ENCODE measurements at places on chromosomes 13 and 19.

DNA sequence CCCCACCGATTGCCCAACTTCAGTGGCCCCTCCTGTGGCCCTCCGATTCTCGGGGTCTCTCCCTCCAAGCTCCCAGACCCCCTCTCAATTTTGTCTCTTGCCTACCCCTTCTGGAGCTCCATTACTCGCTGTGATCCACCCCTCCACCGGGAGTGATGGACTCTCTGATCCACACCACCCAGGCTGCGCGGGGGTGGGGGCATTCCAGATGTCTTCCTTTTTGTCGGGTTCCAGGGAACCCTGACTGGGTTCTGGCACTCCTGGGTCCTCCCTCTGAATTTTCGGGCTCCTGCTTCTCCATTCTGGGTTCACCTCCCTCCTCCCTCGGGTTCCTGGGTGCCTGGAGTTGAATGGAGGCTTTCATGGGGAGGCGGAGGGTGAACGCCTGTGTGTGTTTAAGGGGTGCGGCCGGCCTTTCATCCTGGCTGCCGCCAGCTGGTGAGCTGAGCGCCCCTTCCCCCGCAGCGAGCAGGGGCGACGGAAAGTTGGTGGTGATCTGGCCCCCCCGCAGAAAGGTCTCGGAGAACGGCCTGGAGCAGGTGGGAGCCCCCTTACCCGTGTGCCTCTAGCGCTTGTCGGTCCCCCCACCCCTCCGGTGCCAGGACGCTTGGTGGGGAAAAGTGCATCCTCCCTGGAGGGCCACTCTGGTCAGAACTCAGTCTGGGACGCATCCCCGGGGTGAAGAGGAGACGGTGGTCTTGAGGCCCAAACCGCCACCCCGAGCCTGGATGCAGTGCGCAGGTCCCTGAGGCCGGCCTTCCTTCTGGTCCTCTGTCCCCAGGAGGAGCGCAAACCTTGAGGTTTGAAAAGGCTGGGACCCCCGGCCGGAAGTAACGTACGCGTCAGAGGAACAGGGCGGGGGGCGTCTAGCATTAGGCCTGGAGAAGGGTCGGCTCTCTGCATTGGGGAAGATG lies 1.6 kb downstream of the MISP3 start:
- DNase-seq: no peak

- no peak for DNase-seq
These were observed 1.6 kb downstream of the TNFSF9 start for GRCh38 chr19:6532244-6532999.

DNA sequence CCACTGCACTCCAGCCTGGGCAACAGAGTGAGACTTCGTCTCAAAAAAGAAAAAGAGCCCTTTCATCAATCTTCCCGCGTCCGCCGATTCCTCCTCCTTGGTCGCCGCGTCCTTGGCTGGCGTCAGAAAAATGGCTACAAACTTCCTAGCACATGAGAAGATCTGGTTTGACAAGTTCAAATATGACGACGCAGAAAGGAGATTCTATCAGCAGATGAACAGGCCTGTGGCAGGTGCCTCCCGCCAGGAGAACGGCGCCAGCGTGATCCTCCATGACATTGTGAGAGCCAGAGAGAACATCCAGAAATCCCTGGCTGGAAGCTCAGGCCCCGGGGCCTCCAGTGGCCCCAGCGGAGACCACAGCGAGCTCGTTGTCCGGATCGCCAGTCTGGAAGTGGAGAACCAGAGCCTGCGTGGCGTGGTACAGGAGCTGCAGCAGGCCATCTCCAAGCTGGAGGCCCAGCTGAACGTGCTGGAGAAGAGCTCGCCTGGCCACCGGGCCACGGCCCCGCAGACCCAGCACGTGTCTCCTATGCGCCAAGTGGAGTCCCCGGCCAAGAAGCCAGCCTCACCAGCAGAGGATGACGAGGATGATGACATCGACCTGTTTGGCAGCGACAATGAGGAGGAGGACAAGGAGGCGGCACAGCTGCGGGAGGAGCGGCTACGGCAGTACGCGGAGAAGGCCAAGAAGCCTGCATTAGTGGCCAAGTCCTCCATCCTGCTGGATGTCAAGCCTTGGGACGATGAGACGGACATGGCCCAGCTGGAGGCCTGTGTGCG lies 2.1 kb upstream of the MISP3 start:
- DNase-seq: no peak

DNA sequence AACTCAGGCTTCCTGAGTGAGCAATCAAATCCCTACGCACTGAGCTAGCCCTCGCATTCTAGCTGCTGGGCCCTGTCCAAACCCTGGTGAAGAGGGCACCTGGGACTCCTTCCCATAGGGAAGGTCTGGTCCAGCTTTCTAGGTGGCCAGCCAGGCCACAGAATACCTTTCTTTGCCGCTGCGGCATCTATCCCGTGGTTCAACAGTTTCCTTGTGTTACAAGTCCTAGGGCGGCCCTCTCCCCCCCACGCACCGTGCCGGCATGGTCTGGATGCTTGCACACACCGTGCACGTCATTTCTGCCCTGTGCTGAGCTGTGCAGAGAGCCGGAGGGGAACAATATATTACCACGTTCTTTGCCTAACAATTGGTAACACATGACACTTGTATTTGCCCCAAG lies 164.6 kb upstream of the TSHZ3 start:
- DNase-seq: no peak

DNA sequence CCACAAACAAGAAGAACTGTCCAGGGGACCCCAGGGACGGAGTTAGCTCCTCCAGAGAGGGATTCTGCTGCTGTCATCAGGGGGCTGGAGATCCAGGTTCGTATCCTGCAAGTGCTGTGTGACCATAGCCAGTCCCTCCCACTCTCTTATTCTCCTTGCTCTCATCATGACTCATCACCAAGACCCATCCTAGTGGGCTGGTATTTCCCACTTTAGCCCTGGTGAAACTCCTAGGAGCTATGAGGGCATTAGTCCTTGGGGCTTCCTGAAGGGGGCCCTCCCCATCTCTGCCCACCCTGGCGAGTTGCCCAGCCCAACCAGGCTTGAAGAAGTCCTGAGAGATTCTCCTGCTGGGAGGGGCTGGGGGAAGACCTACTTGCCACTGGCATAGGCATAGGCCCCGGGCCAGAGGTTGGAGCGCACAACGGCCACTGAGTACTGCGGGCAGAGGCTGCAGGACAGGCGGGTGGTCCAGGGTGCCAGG lies 7.5 kb upstream of the DMWD start:
- DNase-seq: no peak

DNA sequence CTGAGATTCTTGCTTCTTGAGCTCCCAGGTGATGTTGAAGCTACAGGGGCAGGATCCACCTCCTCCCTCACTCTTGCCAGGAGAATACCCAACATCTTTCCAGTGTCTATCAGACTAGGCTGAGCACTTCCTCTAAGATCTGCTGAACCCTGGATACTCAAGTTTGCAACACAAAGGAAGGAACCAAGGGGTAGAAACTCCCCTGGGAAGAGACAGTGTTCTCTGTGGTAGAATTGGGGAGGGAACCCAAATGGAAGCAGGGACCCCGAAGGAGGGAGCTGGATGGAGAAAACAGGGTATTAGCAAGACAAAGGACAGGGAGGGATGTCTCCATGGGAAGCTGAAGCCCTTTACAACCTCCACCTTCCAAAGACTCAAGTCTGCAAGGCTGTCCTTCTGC lies 117.6 kb downstream of the DNAJC15 start:
- DNase-seq: no peak

DNA sequence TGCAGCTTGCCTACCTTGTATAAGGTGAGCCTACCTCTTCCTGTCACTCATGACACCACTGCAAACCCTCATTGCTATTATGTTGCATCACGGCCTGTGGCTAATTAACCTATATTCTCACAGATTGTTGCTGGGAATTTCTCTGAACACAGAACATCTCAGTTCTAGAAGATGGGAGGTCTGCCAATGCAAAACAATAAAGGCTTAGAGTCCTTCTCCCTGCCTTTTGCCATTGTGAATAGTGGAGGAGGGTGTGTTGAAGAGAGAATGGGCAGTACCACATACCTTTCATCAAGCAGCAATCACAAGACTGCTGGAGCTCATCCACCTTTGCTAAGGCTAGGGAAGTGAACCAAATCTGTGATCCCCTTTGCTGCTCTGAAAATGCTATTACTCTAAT lies 34.4 kb downstream of the WDFY2 start:
- DNase-seq: no peak

DNA sequence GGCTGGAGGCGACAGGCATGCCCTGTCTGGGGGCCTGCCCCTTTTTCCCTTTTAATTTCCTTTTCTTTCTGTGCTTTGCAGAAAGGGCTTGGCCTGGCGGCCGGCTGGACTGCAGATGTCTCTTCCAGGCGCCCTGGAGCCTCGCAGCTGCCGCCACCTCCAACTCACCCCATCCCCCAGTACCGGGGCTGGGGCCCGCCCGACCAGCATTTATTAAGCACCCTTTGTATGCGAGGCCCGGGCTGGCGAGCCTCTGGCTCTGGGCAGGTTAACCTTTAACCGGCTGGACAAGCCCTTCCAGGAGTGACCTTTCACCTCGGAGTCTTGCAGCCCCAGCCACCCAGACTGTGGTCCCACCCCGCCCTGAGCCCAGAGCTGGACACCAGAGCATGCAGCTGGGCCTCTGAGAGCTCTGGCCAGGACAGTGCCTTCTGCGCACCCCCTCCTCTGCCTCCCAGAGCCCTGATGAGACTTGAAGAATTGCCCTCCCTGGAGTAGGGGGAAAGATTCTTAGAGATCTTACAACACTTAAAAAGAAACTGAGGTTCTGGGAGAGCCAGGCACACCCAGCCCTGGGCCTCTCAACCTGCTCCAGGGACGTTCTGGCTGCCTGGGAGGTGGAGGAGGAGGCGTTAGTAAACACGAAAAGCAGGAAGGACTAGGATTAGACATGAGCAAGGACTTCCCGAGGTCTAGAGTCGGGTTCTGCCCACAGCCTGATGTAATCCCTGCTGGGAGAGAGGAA lies 1.1 kb upstream of the NR2F6 start:
- DNase-seq: no peak

GRCh38 chr13:51523082-51523518 lies 61.2 kb upstream of the WDFY2 start:
- peak; percentile 57 for DNase-seq

GRCh38 chr13:85719749-85720148 lies 79.5 kb downstream of the SLITRK6 start:
- DNase-seq: no peak

DNA sequence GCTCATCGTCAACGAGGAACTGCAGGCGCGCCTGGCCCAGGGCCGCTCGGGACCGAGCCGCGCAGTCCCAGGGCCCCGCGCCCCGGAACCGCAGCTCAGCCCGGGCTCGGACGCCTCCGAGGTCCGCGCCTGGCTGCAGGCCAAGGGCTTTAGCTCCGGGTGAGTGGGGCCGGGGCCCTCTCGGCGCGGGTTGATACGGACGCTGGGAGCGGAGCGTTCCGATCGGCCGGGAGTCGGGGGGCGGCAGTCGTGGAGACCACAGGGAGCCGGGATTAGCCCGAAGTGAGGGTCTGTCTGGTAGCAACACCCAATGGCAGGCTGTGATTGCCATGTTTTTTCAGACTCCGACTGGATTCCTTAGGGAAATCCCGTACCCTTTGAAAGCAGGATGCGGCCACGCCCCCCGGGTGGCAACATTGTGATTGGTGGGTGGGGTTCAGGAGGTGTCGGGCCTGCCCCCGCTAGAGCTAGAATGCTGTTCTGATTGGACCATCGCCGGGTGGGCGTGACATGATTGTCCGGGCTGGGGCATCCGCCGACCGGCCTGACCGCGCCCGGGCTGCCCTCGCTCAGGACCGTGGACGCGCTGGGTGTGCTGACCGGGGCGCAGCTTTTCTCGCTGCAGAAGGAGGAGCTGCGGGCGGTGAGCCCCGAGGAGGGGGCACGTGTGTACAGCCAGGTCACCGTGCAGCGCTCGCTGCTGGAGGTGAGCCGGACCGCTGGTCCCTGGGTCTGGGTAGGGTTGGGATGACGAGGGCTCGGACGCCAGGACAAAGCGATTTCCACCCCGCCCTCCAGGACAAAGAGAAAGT lies 11.3 kb downstream of the EPS8L1 start:
- peak; percentile 91 for DNase-seq

DNA sequence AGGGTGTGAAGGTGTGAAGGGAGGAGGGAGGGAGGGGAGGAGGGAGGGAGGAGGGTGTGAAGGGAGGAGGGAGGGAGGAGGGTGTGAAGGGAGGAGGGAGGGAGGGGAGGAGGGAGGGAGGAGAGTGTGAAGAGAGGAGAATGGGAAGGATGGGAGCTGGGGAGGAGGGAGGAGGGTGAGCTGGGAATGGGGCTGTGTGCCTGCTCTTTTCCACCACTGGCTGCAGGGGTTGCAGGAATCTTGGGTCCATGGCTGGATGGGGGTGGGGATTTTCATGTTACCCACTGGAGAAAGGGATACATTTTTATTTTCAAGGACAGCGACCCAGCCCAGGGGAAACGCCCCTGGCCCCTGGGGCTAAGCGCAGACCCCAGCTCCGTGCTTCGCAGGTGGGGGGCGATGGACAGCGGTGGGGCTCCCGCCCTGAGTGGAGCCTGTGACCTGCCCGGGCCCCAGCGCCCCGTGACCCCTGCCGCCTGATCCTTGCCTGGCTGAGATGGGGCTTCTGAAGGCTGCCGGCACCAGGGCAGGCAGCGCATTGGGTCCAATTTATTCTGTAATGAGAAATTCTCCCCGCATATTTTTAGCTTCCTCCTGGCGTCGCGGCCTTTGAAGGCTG lies 3.0 kb upstream of the EFNA2 start:
- DNase-seq: no peak

GRCh38 chr19:46297700-46298478 lies 1.0 kb downstream of the HIF3A start:
- peak; percentile 89 for DNase-seq

DNA sequence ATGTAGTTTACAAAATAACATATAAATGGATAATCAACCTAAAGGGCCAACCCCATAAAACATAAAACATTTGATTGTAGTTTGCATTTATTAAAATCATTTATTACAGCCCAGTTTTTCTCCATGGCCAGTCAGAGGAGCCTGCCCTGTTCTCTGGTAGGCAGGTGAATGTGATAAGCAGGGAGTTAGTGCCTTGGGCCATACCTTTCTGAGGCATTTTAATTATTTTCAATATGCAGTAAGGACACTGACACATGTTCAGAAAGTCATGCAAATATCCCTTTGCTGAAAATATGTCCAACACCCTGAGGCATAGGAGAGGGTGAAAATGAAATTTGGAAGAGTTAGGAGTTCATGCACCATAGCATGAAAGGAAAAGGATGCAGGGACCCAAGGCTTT lies 242.6 kb upstream of the EDNRB start:
- DNase-seq: no peak

GRCh38 chr13:23723471-23723870 lies 153.3 kb downstream of the TNFRSF19 start:
- no peak for DNase-seq

DNA sequence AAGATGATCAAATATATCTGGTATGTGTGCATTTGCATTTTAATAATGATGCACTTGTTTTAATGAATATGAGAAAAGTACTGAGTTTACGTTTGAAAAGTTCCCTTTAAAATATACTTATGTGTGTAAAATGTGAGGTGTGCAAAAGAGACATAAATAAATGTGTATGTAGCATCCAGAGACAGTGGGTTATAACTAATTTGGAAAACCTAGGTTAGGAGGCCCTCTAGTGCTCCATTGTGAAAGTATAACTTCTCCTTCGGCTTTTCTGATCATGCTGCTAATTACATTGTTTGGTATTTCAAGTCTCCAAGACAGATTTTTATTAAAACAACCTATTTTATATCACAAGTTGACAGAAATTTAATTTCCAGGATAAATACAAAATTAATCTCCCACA lies 30.1 kb downstream of the SCEL start:
- no peak for DNase-seq
